ENCODE measurements at places on chromosomes 7 and 10. TPM values are rescaled to one million over a fixed set of nuclear protein-coding genes. Genes with fewer than 3 reads are reported as not detected.

KIF11 gene
- polyA plus RNA-seq = 0.96 TPM

BEND7 gene
- polyA plus RNA-seq = not detected

FAM171A1 gene
- polyA plus RNA-seq = not detected

PLEKHS1 gene
- not detected for polyA plus RNA-seq

BICC1 gene
- not detected for polyA plus RNA-seq

PAX2 gene
- not detected for polyA plus RNA-seq

MOGAT3 gene
- polyA plus RNA-seq = not detected

INA gene
- polyA plus RNA-seq = not detected

SRI gene
- polyA plus RNA-seq = 215 TPM

NUDT5 gene
- 46.4 TPM for polyA plus RNA-seq

LIPK gene
- polyA plus RNA-seq = not detected

HECW1 gene
- polyA plus RNA-seq = not detected

LANCL2 gene
- 7.4 TPM for polyA plus RNA-seq

SPDYE2B gene
- 0.42 TPM for polyA plus RNA-seq

DNA sequence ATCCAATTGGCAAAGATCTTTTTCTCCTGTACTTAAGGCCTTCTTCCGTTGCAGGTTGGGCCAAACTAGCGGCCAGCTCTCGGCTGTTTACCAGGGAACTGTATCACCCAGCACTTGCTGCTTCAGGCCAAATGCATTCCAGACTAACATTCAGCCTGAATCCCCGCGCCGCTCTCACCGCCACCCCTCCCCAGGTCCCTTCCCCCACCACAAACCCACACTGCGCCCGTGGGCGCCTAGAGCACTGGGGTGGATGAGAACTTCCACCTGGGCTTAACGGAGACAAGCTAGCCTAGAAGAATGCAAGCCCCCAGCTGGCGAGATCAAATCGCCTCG is 676 bp downstream of the TCAF1 start:
- no peak for DNase-seq

DNA sequence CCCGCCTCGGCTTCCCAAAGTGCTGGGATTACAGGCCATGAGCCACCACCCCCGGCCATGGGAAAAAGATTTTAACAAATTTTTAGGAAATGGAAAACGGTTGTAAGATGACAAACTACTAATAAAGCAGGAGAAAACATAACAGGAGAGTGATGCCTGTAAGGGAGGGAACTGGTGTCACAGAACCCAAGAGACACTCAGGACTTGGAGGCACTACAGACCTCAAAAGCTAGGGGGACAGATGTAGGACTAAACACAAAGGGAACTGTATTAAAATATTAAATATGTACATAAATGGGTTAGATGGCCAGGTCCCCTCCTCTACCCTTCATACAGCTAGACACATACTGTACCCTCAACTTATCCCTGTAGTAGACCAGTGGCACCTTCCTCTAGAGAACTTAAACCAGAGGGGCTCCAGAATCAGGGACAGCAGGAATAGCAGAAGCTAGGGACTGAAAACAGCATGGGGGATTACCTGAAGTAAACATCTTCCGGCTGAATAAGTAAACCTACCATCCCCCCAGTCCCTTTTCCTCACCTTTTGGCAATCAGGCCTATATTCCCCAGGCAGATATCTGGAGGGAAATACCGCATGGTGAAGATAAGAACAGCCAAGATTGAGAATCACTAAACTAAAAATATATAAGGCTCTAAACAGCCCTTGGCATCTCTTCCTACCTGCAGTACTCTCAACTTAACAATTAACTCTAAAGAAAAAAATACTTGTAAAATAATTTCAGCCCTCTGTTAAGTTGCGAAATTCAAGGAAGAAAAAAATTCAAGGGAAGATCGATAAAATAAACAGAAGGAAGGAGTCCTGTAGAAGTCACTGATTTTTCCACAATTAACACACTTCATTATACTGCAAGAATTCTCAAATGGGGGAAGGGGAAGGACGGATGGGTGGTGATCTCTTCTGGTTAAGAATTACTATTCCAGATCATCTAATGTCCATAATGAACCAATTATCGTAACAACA is 15.5 kb downstream of the TM9SF3 start:
- DNase-seq = no peak

DNA sequence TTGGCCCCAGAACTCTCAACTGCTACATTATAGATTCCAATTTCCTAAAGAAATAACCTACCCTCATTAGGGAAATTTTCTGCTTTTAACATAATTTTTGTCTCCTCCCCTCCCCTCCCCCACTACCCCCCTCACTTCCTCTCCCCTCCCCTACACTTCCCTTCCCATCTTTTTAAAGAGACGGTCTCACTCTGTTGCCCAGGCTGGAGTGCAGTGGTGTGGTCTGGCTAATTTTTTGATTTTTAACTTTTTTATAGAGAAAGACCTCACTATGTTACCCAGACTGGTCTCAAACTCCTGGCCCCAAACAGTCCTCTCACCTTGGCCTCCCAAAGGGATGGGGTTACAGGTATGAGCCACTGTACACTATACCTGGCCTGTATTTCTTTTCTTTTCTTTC is 30.5 kb upstream of the C1GALT1 start:
- no peak for DNase-seq

GRCh38 chr7:139679731-139680594 is 97.8 kb downstream of the HIPK2 start:
- DNase-seq = no peak

- no peak for DNase-seq
These were observed 87.0 kb upstream of the KMT2E start for GRCh38 chr7:104927055-104927454.

DNA sequence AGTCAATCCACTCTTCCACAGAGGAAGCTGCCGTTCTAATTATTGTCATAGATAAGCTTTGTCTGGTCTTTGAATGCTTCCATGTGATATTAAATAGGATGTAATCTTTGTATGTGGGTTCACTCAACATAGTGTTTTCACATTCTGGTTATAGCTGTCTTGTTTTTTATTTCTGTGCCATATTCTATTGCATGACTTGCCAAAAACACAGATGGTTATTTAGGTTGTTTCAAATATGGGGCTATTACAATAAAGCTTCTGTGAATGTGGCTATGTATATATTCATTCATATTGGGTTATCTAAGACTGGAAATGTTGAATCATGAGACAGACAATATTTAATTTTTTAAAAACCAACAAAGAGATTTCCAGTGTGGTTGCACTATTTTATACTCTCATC is 1109.3 kb upstream of the LRRTM3 start:
- DNase-seq = no peak

- no peak for DNase-seq
These were observed 33.1 kb downstream of the GLRX3 start for GRCh38 chr10:130169136-130169859.

GRCh38 chr10:43121444-43121843 is 16.8 kb upstream of the CSGALNACT2 start:
- DNase-seq = no peak

- no peak for DNase-seq
These were observed 181.2 kb downstream of the TWIST1 start for GRCh38 chr7:18936265-18936664.

DNA sequence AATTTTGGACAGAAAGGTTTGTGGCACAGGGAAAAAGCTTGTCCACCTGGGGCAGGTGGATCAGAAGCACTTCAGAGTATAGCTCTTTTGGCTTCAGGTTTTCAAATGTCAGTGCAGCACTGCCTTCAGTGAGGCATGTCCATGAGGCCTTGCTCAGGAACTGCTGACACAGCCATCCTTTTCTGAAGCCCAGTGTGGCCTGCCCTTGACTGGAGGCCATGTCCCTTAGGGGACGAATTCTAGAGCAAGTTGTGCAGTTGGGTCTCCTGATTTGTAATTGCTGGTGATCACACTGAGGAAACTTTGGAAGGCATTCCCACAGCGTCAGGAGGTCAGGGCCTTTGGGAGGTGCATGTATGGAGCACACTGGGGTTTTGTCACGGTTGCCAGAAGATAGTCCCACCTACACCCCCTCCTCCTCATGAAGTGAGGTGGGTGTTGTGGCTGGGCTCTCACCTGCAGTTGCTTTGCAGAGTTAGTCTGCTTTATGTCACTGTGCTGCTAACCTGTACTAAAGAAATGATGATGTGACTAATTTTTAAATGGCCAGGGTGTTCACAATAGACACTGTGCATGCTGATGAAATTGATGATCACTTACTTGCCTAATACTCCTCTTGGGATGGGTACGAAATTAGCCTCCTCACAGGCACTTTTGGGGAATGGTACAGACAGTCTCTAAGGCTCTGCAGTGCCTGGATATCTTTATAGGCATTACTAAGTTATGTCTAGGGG is 41.7 kb downstream of the OGDH start:
- no peak for DNase-seq

DNA sequence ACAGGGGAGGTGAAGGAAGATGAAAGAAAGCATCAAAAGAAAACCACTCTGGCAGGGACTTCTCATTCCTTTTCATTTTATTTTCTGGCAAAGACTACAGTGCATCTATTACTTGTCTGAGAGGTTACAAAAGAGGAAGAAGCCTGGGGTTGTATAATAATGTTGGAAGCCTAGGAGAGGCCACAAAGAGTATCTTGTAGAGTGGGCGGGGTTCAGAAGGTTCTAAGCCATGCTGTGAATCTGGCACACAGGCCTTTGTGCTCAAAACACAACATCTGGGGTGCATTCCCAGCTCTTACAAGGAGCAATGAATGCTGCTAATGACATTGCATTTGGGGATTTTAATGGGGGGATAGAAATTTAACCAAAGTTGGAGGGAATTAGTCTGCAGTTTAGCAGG is 49.4 kb downstream of the MRPL32 start:
- no peak for DNase-seq

DNA sequence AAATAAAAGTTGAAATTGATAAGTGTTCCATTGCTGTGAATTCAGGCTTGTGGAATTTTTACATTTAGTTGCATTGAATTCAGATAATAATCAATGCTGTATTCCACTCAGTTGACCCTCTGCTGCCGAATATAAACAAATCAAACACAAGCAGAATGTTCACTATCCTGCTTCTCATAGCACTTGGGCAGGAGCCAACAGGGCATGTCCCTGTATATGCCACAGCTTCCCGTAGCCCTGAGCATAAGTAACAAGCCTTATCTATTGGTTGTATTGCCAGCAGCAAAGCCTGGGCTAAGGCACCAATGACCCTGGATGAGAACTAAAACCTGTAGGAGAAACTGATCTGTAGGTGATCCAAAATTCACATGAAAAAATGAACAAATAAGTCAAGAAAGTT is 145.9 kb downstream of the ARHGAP12 start:
- no peak for DNase-seq

- no peak for DNase-seq
These were observed 63.4 kb upstream of the SYPL1 start for GRCh38 chr7:106175507-106175906.

- DNase-seq = peak; percentile 39
These were observed 62.5 kb downstream of the MKI67 start for GRCh38 chr10:128063736-128064107.

DNA sequence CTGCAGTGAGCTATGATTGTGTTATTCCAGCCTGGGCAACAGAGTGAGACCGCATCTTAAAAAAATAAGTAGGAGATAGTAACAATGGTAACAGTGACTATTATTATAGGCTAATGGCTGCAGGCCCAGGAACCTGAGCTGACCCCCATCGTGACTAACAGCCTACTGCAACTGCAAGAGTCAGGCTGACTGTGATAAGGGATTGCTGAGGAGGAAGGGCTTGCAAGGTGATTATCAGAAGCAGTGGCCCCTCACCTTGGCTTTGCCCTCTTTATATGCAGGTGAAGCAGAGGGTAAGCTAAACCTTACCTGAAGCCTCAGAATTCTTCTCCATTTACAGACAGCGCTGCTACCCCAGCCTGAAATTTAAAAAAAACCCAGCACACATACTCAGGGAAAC is 83.9 kb upstream of the SDK1 start:
- no peak for DNase-seq

DNA sequence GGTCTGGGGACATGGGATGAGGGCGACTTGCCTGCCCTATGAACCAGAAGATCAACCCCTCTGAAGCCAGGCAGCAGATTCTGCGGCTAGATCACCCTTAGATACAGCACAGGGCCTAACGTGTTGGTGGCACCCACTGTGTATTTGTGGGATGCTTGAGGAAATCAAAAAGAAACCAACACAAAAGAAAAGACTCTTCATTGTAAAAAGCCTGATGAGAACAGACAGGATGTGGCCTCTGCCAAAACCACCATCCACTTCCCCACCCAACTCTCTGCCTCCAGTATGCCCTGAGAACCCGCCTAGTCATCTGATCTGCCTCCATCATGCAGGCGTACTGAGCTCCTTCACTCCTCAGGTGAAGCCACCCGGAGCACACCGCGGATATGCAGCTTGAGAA is 97.2 kb upstream of the INSYN2A start:
- no peak for DNase-seq

GRCh38 chr7:50530766-50531165 is 34.4 kb downstream of the DDC start:
- DNase-seq = no peak

GRCh38 chr7:55044791-55045190 is 26.0 kb downstream of the EGFR start:
- no peak for DNase-seq

- no peak for DNase-seq
These were observed 66.8 kb downstream of the LHFPL3 start for GRCh38 chr7:104395162-104395561.

DNA sequence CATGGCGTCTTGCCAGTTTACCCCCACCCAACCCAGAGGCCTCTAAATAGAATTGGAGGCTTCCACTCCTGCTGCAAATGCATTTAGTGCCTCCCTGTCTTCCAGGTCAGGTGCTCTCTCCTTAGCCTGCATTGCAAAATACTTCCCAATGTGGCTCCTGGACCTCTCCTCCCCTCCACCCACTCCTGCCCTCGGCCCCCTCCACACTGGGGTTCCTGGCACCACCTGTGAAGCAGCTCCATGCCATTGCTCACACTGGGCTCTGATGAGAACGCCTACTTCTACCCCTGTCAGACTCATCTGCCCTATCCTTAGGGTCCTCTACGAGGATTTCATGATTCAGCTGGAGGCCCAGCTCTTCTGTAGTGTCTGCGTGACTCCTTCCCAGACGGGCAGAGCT is 37.4 kb downstream of the C10orf120 start:
- no peak for DNase-seq

DNA sequence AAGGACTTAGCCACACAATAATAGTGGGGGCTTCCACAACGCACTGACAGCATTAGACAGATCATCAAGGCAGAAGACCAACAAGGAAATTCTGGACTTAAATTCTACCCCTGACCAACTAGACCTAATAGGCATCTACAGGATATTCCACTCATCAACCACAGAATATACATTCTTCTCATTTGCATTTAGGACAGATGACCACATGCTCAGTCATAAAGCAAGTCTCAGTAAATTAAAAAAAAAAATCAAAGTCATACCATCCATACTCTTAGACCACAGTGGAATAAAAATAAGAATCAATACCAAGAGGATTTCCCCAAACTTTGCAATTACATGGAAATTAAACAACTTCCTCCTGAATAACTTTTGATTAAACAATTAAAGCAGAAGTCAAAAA is 155.9 kb downstream of the CDK14 start:
- no peak for DNase-seq

- DNase-seq = no peak
These were observed 40.3 kb upstream of the CELF2 start for GRCh38 chr10:10977226-10977956.

Data from naive B cell (primary cell).